ENCODE measurements at places on chromosomes 1 and 21.

DNA sequence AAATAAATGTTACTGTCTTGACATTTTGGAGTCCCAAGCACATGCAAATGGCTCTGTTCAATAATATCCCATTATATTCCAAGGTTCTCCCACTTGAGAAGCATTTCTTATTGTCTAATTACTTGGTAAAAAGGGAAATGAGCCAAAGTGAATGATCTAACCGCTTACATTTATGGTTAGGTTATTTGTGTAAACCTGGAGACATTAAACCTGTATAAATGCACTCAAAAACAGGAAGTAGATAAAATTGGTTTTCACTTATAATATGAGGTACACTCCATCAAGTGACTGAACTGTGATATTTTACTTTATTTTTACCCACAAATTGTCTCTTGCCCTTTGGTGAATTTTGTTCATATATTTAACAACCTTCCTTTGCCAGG, 26.8 kb downstream of the KIF1B start:
- DNase-seq: no peak

GRCh38 chr1:87592156-87592555, 263.5 kb downstream of the LMO4 start:
- DNase-seq: no peak

DNA sequence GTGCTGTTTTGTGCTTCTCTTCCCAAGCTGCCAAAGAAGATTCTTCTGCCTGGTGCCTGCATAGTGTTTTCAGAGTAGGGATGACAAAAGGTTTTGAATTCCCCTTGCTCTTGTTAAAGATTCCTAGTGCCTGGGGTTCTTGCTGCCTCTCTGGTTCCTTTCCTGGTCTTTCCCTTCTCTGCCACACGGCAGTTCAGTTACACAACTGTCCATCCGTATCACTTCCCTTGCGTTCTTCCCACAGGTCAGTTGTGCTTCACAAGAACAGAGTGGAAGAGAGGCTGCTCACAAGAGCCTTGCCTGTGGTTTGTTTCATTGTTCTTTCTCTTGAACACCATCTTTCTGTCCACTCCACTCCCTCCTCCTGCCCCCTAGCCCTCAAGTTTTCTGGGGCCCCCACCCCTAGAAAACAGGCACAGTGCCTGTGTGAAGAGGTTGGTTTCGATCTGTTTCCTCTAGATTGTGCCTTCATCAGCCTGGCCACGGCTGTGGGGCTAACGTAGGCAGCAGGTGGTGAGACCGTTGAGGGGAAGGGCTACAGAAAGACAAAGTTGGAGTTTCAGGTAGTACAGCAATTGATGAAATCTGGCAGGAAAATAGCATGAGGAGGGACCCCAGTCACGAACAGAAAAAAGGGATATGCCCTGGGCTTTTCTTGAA, 5.8 kb downstream of the VASH2 start:
- DNase-seq: no peak

DNA sequence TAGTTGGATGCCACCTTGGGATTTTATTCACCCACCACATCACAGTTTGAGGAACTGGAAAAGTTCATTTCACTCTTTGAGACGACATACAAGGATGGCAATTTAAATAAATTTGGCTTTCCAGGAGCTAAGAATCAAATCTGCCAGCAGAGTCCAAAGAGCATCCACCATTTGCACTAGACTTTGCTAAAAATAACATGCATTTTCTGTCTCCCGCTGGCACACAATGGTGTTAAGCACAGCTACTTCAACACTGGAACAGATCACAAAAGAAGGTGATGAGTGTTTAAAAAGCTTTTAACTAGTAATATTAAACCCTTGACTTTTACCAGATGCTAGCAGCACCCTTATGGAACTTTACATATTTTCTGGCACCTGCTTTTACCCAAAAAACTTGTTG, 44.6 kb downstream of the MAEL start:
- DNase-seq: no peak

DNA sequence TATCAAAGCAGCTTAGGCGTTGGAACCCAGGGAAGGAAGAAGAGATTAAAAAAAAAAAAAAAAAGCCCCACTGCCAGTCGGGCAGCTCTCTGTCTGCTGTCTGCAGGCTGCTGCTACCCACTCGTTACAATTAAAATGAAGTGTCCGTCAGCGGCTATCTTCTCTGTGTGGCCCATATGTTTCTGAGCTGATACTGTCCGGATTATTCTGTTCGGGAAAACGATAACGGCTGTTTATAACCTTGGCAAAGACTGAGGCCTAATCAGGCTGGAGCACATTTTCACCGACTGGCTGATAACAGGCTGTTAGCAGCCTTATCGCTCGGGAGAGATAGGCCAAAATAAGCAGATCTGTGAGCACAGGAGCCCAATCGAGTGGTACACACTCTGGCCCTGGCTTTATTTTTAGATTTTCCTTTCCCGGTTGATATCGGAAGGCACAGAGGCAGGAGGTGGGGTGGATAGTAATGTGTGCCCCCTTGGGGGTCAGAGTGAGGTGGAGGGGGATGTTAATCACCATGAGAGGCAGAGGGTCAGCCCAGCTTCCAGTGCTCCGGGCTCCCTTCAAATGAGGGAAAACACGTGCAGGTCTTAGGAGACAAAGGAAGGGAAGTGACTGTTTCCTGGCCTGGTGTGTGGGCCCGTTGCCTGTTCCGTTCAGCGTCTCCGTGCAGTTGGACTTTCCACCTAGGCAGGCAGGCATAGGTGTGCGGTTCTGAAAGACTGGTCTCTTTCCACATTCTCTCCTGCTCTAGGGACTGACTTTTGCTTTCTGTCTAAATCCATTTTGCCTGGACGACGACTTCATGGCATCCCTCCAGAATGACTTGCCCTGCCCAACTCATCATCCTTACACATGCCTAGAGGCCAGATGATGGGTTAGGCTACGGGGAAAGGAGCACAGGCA, 153.4 kb downstream of the PBX1 start:
- DNase-seq: no peak

DNA sequence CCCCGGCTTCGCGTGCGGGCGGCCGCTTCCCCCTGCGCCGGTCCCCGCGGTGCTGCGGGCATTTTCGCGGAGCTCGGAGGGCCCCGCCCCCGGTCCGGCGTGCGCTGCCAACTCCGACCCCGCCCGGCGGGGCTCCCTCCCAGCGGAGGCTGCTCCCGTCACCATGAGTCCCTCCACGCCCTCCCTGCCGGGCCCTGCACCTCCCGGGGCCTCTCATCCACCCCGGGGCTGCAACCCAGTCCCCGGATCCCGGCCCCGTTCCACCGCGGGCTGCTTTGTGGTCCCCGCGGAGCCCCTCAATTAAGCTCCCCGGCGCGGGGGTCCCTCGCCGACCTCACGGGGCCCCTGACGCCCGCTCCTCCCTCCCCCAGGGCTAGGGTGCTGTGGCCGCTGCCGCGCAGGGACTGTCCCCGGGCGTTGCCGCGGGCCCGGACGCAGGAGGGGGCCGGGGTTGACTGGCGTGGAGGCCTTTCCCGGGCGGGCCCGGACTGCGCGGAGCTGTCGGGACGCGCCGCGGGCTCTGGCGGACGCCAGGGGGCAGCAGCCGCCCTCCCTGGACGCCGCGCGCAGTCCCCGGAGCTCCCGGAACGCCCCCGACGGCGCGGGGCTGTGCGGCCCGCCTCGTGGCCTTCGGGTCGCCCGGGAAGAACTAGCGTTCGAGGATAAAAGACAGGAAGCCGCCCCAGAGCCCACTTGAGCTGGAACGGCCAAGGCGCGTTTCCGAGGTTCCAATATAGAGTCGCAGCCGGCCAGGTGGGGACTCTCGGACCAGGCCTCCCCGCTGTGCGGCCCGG, 159.2 kb downstream of the RUNX1 start:
- peak; percentile 50 for DNase-seq

GRCh38 chr1:17819129-17819802, 64.1 kb downstream of the ACTL8 start:
- no peak for DNase-seq

- no peak for DNase-seq
These were observed 941 bp upstream of the IFI16 start for GRCh38 chr1:159008744-159009188.

GRCh38 chr1:205030896-205031295, 12.1 kb upstream of the CNTN2 start:
- DNase-seq: no peak

- no peak for DNase-seq
These were observed 4.8 kb downstream of the CTH start for GRCh38 chr1:70415882-70416281.

GRCh38 chr1:91631718-91632330, 131.2 kb downstream of the CDC7 start:
- DNase-seq: no peak

- no peak for DNase-seq
These were observed 19.1 kb downstream of the RPAP2 start for GRCh38 chr1:92317836-92318493.

Measured in HepG2 (cell line).